CD4-positive, alpha-beta memory T cell (primary cell): ENCODE measurements at places on chromosomes 11 and 22. TPM values are rescaled to one million over a fixed set of nuclear protein-coding genes. Genes with fewer than 3 reads are reported as not detected.

ZDHHC5 gene
- polyA plus RNA-seq, result 44.6 TPM

TMEM121B gene
- polyA plus RNA-seq, result not detected

POU2AF2 gene
- not detected for polyA plus RNA-seq

OR51I1 gene
- polyA plus RNA-seq, result not detected

INS gene
- polyA plus RNA-seq, result not detected

DNA sequence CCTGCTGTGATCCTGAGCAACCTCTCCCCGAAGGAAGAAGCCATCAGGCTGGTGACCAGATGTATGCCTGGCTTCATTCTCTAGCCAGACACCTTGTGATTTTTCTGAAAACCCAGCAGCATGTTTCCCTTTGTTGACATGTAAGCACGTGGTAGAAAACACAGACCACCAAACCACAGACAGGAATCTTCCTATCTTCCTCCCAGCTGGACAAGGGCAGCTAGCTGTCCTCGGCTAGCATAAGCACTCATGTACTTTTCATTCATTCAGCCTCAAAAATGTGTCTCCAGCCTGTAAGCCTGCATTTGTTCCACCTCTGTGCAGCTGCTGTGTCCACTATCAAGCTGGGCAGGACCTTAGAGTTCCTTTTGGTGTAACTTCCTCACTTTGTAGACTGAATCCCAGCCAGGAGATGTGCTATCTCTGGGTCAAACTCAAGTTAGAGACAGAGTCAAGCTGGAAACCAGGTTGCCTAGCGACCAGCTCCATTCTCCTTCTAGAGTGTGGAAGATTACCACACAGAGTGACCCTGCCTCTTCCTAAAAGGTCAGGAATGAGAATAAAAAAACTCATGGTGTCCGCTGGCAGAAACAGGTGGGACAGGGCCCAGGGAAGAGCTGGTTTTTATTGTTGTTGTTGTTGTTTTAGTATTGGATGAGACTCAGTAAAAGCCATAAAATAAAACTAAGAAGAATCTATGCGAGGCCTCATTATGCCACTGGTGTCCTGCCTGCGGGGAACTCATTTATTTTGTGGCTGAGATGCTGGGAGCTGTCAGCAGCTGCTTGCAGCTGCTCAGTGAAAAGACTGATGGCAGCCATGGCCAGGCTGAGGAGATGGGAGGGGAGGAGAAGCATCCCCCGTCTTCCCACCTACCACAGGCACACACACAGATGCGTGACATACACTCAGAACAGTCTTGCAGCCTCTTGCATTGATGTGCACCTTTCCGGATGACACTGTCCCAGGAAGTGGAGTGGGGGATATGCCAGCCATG, 7.4 kb upstream of the CLMP start:
- no peak for DNase-seq

DNA sequence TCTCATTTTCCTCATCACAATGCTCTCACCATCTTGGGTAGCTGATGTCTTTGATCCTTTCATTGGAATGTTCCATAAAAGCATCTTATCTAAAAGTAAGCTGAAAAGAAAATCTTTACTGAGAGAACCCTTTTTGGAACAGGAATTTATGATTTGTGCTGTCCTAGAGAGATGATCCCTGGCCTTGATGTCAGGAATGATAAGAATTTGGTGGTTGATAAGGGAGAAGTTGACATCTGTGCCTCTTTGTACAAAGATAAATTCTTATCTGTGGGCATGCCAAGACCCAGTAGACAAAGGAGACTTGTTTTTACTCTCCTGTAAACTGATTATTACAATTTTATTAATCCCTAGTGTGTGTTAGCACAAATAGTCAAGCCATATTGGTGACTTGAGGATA, 36.9 kb downstream of the NAALAD2 start:
- DNase-seq, result no peak

- no peak for DNase-seq
Observed at GRCh38 chr11:129643031-129643721, 172.5 kb upstream of the TMEM45B start.

DNA sequence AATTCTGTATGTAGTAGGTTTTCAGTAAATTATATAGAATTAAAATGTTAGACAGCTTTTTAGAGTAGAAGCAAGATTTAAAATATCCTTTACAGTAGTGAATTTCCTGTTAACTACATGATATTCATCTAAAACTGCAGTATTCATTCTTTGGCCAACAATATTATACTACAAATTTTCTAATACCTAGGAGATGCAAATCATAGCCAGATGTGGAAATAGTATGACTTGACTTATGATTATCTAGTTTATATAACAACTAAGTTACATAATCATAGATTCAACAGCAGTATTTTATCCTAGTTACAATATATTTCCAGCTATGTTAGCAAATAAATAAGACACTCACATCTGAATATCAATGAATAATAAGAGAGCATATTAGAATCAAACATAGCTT, 163.2 kb downstream of the MSANTD4 start:
- no peak for DNase-seq

GRCh38 chr11:47394050-47394321, 14.4 kb upstream of the SLC39A13 start:
- DNase-seq, result no peak
